T47D (cell line): ENCODE measurements at places on chromosomes 16 and 17.

- DNase-seq = no peak
Observed at GRCh38 chr17:74972973-74973328, 392 bp upstream of the HID1 start.

- no peak for DNase-seq
Observed at GRCh38 chr17:3972281-3972731, 8.1 kb upstream of the ATP2A3 start.

DNA sequence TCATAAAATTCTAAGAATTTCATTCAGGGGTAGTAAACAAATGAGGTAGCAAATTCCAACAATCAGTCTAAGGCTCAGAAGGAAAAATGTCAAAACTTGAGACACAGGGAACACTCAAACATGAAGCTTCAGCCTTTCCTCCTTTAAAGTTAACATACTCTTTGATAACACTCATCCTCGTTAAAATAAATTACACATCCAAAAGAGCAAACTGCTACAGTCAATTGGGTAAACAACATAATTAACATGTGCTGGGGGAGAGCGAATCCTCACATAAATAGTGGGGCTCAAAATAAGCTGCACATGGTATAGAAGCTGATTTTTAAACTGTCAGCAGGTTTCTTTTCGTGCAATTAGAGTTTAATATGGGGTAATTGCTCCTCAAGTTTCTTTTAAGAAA, 12.9 kb downstream of the GRB2 start:
- no peak for DNase-seq

GRCh38 chr17:45289301-45290268, 27.2 kb downstream of the MAP3K14 start:
- DNase-seq = no peak

DNA sequence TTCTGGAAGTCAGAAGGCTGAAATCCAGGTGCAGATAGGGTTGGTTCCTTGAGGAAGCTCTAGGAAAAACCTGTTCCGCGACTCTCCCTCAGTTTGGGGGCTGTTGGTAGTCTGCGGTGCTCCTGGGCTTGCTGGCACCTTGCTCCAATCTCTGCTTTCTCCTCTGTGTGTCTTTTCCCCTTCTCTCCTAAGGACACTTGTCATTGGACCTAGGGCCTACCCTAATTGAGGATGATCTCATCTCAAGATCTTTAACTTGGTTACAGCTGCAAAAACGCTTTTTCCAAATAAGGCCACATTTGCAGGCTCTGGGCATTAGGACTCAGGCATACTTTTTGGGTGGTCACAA, 12.9 kb upstream of the CACNG4 start:
- DNase-seq = peak; percentile 87

- no peak for DNase-seq
Observed at GRCh38 chr16:67678354-67679023, 11.9 kb downstream of the C16orf86 start.

DNA sequence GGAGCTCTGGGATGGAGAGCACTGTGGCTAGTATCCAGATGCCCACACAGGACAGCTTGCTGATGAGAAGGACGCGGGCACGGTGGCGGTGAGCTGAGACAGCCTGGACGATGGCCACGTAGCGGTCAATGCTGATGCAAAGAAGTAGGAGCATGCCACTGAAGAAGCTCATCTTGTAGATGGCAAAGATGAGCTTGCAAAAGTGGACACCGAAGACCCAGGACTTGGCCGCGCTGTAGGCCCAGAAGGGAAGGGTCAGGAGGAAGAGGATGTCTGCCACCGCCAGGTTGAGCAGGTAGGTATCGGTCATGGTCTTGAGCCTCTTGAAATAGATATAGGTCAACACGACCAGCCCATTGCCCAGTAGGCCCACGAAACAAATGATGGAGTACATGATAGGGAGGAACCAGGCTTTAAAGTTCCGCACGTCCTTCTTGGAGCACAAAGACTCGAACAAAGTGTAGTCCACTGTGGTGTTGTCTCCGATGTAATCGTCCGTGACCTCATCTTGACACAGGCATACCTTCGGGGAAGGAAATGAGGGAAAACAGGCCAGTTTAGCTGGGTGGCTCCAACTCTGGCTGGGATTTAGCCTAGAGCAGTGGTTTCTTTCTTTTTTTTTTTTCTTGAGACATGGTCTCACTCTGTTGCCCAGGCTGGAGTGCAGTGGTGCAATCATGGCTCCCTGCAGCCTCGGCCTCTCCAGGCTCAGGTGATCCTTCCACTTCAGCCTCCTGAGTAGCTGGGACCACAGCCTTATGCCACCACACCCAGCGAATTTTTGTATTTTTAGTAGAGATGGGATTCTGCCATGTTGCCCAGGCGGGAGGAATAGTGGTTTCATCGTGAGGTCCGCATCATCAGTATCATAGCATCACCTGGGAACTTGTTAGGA, 9.7 kb downstream of the CCR7 start:
- DNase-seq = peak; percentile 92

DNA sequence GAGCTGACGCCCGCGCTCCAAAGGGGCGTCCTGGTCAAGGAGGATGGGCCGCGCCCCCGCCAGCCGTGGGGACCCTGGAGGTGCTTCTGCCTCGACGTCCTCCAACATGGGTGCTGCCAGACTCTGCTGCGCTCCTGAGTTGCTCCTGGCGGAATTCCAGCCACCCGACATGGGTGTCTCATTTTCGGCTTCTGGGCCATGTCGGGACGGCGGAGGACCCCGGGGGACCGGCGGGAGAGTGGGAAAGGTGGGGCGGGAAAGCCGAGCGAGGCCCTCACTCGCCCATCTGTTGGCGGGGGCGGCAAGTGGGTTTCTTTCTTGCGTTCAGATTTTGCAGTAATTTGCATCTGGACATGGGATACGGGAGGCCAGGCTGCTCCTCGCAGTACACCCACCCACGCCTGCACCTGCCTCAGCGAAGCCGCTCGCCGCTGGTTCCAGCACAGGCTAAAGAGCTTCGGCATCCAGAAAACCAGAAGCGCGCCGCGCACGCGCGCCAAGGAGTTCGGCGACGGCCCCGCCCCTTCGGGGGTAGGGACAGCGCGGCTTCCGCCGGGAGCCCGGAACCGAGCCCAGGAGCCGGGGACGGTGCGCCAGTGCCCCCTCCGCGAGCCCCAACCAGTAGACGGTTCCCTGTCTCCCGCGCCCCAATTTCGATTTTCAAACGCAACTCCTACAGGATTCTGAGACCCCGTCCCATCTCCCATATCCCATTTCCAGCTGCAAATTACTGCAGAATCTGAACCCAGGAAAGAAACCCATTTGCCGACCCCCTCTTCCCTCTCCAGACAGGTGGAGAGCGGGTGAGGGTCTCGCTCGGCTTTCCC, at the start of gene ARMC7:
ARMC7 (plus strand) TSS at position 563 of the 827 bp plus-strand sequence. CDS start 320 bp downstream, outside the sequence.
- DNase-seq = peak; percentile 92

DNA sequence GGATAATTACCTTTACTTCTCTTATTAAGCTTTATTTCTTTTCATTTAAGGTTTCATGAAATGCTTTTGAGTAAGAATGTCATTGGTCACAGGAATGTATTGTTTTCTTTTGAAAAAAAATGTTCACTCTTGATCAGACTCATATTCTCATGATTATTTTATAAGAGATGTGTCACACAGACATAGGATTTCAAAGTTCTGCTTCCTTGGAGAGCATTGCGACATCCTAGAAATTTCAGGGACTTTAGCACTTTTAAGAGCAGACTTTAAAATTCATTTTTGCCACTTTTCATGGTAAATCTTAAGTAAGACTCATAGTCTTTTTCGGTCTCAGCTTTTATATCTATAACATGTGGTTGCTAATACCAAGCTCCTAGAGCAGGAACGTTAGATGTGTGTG, 314.7 kb downstream of the CDH8 start:
- no peak for DNase-seq

GRCh38 chr17:2778489-2778888, 17.7 kb upstream of the RAP1GAP2 start:
- no peak for DNase-seq

DNA sequence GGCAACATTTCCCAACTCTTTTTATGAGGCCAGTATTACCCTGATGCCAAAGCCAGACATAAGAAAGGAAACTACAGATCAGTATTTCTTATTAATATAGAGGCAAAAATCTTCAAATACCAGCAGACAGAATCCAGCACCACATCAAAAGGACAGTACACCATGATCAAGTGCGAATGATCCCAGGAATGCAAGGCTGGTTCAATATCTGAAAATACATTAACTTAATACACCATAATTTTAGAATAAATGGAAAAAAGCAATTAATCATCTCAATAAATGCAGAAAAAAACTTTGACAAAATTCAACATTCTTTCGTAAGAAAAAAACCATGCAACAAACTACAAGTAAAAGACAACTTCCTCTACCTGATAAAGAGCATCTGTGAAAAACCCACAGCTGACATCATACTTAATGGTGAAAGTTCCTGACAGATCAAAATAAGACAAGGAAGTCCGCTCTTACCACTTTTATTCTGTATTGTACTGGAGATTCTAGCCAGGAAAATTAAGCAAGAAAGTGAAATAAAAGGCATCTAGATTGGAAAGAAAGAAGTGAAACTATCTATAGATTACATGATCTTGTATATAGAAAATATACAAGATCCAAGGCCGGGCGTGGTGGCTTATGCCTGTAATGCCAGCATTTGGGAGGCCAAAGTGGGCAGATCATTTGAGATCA, 26.4 kb upstream of the MAPK3 start:
- no peak for DNase-seq

DNA sequence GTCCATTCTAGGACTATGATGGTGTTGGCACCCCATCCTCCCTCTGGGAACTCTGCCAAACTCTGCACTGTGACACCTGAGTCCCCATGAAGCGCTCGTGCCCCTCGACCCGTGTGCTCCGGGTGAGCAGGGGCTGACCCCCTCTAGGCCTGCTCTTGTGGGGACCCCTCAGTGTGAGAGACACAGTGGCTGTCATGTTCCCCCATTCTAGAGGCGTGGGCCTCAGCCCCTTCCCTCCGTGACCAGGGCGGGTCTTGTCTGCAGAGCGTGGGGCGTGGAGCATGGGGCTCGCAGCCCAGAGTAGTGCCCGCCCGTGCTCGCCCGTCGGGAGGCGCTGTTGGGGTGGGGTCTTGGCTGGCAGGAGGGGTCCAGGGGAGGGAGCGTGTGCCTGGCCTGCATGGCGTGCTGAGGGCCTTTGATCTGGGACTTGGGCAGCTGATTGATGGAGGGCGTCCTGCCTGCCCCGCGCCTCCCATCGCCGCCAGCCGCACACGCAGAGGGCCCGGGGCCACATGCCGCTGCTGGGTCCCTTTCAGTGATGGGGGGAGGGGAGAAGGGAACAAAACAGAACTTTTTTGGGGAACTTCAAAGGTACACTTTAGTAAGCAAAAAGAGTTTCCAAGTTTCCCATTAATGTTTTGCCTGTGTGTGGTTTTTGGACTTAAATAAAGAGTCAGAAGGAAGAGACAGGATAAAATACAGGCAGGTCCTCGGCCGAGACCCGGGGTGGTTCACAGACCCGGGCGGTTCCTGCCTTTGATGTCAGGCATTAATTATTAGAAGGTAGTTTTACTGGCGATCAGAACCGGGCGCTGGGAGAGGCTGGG, 22.5 kb downstream of the CENPX start:
- DNase-seq = no peak

DNA sequence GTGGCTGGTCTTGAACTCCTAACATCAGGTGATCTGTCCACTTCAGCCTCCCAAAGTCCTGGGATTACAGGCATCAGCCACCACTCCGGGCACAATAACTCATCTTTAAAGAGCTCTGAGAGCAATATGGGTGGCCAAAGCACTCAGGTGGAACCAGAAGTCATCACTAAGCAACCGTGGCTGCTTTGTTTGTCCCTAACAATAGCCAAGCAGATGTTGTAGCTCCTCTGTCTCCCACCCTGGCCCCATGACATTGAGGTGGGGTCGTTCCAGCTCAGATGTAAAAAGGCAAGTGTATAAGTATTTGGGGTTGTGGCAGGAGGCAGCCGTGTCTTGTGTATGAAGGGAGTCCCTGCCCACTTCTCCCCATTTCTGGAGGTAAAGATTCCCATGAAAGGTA, 3.7 kb upstream of the SCIMP start:
- DNase-seq = no peak

DNA sequence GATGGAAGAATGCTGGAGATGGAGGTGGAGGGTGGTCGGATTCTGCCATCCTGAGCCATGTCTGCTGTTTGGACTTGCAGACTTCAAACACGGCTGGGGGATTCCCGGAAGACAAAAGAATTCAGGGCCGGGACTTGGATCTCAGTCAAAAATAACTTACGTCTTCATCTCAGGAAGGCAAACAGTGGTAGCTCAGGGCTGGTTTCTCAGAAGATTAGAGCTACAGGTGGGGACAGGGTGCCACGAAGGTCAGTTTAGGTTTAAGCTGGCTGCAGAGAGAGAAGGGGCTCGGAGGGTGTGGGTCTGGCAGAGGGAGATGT, 4.3 kb upstream of the RHBDL3 start:
- no peak for DNase-seq

GRCh38 chr17:44529864-44530263, 26.7 kb upstream of the GPATCH8 start:
- DNase-seq = peak; percentile 57

DNA sequence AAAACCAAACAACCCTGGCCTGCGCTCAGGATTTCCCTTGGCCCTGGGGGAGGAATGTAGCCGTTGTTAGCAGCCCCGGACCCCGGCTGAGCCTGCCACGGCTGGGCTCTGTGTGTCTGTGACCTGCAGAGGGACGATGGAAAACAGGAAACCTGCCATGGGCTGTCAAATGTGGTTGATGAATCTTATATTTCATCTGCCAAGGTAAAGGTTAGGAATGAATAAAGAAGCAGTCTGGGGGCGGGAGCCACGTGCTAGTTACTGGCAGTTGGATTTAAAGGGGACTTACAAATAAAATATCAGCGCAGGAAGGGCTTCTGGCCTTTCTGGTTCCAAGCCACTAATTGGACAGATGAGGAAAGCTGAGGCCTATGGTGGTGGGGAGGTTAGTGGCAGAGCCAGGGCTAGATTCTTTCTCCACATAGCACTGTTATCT, at the start of gene KRT23:
KRT23 (minus strand) TSS at position 263 of the 436 bp plus-strand sequence. CDS start 1,043 bp downstream, outside the sequence.
- DNase-seq = peak; percentile 24

DNA sequence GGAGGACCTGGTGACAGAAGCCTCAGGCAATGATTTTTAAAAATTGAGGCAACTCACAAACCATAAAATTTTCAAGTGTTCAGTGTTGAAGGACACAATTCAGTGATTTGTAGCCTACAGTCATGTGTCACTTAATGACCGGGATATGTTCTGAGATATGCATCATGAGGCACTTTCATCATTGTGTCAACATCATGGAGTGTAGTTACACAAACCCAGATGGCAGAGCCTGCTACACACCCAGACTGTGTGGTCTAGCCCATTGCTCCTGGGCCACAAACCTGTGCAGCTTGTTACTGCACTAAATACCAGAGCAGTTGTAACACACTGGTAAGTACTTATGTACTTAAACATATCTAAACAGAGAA, 1.6 kb downstream of the PRSS41 start:
- DNase-seq = peak; percentile 94
